ENCODE measurements at places on chromosomes 2 and 18.

DNA sequence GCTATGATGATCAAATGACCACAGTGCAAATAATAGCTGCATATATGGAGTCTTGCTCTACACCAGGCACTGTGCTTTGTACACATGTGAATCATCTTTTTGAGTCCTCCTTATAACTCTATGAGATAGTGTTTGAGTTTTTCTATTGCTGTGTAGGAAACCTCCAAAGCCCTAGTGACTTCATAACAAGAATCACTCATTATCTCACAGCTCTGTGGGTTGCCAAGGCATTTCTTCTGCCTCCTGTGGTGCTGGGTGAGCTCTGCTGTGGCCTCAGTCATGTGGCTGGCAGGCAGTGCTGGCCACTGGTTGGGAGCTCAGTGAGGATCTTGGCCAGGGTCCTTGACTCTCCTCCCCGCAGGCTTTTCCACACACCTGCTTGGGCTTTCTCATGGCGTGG is 153.4 kb downstream of the CAPN13 start:
- no peak for DNase-seq

DNA sequence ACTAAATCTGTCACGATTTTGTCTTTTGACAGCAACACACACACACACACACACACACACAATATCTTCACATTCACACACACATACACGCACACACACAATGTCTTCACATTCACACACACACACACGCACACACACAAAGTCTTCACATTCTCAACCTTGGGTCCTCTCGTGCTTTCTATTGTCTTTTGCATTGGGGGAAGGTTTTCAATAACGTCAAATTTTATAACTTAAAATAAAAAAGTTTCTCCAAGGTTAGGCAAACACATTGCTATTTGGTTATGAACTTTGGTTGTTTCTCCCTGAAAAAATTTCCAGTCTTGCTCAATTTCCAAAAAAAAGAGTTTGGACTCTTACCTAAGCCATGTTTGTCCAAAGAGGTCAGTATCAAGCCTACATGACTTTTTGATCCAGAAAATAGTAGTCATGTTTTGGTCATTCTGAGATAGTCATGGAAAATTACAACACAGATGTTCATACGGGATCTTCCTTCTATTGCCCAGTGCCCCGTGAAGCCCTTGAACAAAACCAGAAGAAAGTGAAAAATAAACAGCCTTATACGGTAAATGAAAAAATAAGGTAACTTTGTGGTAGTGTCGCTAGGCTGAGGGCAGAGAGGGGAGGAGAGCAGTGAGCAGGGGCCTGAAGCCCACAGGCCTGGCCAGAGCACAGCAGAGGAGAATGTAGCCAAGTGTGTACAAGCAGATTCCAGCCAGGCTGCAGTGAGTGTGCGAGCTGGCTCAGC is 542.8 kb upstream of the ID2 start:
- no peak for DNase-seq

- DNase-seq = no peak
Measured at GRCh38 chr2:58991357-58991756, 750.2 kb upstream of the FANCL start.

- no peak for DNase-seq
Measured at GRCh38 chr18:46274266-46274665, 170.1 kb downstream of the HAUS1 start.

DNA sequence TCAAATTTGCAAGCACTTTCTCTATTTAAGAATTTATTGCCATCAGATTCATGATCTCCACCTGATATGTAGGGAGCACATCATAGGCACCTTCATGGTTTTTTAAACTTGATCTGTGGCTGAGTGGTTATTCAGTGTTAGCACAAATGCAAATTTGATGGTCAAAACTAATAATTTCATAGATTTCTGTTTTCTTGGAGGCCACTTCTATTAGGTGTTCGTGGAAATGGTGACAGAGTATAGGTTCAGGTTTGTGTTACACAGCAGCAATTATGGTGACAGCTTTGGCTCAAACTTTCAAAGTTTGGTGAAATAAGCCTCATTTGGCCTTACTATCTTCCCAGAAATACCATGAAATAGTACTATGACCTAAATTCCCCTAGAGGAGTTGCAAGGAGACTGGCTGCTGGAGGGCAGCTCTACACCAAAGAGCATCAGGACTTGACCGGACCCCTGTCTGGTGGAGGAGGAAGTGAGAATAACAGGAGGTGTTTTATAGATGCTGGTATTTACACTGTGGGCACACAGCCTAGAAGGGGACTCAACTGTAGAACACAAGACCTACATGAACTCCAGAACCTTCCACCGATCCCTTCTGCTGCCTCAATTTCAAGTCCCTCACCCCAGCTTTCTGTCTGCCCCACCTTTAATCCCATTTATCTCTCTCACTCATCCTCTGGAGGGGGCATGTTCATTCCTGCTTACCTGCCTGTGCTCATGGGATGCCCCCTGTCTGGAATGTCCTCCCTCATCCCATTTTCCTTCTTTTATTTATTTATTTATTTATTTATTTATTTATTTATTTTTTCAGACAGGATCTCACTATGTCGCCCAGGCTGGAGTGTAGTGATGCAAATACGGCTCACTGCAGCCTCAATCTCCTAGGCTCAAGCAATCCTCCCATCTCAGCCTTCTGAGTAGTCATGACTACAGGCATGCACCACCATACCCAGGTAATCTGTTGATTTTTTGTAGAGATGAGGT is 132.9 kb upstream of the SIX2 start:
- no peak for DNase-seq

- no peak for DNase-seq
Measured at GRCh38 chr2:65605058-65605742, 172.8 kb upstream of the SPRED2 start.

DNA sequence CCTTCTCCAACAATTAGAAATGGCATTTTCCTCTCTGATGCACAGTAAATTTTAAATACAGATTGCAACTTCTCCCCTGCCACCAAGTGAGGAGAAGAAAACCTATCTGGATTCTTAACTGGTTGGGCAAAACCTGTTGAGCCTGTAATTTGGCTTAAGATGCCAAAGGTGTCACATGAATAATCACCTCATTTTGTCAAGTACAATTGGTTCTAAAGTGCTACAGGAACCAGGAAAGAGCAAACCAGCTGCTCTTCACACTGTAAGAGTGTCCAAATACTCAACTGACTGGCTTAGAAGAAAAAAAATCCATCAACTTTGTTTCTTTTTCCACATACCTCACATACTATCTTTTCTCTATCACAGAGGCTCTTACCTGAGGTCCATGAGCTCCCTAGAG is 35.4 kb downstream of the NPC1 start:
- no peak for DNase-seq

- DNase-seq = peak; percentile 86
Measured at GRCh38 chr2:11582862-11583752, 49.3 kb downstream of the GREB1 start.

- no peak for DNase-seq
Measured at GRCh38 chr2:122072666-122073065, 317.2 kb downstream of the TSN start.

GRCh38 chr2:50957896-50958295 is 74.0 kb downstream of the NRXN1 start:
- DNase-seq = no peak

- DNase-seq = peak; percentile 60
Measured at GRCh38 chr2:53786352-53786704, 425 bp downstream of the ASB3 start.

DNA sequence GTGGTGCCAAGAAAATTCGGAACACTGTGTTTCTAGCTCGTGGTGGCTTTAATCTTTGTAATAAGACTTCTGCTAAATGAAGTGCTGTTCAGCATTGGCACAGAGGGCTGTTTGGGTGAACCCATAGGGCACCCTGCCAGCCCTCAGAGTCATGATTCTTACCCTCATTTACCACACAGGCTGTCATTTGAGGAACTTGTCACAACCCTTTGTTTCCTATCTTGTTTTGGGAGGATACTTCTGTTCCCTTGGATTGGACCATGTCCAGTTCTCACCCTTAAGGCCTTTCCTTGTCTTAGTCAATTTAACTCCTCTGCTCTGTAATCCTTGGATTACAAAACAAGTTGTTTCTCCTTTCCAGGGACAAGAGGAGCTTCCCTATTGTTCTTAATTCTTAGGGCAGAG is 225.7 kb downstream of the MTX2 start:
- no peak for DNase-seq

DNA sequence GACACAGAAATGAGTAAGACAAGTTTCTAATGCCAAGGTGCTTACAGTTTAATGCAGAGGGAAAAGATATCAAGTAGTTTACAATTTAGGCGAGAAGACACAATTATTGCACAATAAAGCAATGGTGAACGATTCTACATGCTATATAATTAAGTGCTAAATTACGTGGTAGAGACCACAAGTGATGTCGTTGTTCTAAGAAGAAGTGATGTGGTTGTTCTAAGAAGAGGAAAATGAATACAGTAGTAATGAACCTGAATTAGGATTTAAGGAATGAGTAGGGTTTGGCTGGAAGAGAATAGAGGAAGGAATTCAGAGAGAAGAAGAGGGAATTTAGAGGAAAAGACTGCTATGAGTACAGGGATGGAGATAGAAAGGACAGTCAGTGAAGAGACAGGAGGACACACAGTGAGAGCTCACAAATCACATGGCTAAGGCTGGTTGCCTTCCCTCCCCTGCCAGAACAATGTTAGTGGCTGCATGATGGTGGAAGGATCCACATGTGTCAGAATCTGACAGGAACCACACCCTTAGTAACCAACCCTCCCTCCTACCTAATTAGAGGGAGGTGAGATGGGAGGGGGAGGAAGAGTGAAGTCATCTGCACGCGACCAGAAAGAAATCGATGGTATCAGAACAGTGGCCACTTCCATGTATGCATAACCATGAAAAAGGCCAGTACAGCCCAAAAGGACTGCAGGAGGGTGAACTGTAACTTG is 44.7 kb downstream of the M1AP start:
- no peak for DNase-seq

- no peak for DNase-seq
Measured at GRCh38 chr2:121476684-121477083, 54.0 kb upstream of the RNU4ATAC start.

GRCh38 chr2:48601349-48601748 is 16.3 kb upstream of the GTF2A1L start:
- DNase-seq = no peak

DNA sequence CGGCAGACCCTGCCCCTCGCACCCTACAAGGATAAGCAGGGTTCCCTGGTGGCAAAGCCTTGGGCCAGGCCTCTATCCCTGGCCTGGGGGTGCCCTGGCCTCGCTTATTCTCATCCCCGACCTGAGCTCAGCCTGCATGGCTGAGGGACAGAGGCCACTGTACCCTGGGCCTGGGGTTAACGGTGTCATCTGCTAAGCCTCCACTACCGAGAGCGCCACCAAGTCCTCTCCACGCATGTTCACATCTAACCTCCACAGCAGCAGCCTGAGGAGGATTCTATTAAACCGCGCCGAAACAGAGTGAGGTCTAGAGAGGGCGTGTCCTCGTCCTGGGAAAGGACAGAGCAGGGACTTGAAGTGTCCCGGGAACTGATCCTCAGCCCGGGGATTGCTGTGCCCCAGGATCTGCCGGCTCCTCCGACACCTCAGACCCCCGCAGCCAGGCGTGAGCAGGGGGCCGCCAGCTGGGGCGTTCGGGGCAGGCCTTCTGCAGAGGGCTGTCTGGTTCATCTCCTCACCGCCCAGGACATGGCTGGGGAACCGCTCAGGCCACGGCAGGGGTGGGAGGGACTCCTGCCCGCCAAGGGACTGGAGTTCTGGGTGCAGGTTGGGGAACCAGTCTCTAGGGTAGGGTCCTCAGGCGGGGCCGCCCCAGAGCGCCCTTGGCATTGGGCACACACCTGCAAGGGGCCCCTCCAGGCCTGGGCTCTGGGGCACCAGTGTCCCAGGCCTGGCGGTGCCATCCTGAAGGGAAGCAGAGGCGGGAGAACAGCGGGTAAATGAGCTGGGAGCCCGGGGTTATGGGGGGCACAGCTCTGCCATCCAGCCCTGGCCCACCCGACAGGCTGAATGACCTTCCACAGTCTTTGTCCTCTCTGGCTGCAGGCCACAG is 68.0 kb upstream of the SMAD7 start:
- DNase-seq = peak; percentile 44

DNA sequence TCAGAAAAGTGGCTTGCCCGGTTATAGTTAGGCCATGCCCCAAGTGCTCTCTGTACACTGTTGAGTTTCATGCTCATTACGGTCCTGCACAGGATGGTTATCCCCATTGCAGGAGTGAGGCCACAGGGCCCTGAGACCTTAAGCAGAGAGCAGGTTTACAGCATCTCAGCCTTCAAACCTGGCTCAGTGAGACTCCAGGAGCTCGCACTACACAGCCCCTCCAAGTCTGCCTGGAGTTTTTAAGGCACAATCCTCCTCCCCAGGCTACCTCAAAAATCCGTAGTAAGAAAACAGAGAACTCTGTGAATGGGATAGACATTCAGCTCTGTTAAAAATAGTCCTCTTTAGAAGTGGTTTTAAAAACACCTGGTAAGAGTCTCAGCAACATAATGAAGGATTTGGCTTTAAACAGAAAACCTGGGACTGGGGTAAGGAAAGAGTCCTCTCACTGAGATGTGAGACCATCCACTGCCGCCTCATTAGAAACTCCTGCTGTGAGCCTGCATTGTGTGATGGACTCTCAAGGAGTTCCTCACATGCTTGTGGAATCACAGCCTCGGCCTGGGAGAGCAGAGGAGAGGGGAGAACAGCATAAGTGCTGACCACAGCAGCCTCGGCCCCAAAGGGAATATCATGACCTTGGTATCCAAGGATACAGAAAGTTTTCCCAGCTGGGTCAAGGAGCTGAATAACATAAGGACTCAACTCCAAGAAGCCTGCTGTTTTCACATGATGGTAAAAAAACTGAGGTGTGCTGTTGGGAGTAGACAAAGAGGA is 214.8 kb downstream of the ATAD2B start:
- DNase-seq = peak; percentile 61

DNA sequence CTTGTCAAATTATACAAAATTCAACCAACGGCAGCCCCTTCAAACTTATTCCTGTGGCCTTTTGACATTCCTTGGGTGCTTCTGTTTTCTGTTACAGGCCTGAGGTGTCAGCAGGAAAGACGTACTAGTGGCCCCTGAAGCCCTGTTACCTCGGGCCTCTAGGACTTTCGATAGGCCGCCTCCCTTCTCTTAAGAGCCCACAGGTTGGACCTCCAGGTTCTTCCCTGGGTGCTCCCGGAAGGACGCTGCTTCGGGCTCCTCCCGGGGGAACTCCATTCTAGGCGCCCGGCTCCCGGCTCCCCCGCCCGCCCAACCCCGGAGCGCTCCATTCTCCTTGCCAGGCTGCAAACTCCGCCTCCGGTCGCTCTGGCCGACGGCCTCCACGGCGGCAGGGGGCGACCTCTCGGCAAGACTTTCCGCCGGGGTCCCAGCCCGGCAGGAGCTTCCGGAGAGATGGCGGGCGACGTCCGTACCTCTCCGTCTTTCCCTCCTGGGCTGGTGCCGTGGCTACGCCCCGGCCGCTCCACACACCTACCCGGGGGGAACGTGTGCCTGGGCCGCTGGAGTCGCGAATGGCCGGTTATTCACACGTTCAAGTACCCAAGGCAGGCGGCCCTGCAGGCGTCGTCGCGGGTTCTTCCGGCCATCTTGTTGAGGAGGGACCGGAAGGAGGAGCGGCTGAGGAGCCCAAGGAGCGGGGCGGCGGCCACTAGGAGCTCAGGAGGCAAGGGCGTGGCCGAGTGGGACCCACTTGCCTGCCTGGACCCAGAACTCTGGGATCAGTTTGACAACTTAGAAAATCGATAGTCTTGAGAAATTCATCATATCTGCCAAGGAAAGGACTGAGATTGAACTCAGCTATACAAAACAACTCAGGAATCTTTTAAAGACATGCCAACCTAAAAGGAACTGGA is 27.5 kb downstream of the BOLA3 start:
- DNase-seq = peak; percentile 86

- DNase-seq = no peak
Measured at GRCh38 chr2:222268311-222268990, 30.3 kb downstream of the PAX3 start.

GRCh38 chr2:190410166-190410565 is 2.0 kb downstream of the MFSD6 start:
- DNase-seq = no peak

- DNase-seq = no peak
Measured at GRCh38 chr2:121670181-121670580, 20.9 kb upstream of the CLASP1 start.
